CD4-positive, alpha-beta T cell treated with Interleukin-15 for 4 hours (primary cell): ENCODE measurements at places on chromosomes 1 and 21.
A peak's percentile ranks its signal among the peaks of the same experiment; 100 is the strongest.

DNA sequence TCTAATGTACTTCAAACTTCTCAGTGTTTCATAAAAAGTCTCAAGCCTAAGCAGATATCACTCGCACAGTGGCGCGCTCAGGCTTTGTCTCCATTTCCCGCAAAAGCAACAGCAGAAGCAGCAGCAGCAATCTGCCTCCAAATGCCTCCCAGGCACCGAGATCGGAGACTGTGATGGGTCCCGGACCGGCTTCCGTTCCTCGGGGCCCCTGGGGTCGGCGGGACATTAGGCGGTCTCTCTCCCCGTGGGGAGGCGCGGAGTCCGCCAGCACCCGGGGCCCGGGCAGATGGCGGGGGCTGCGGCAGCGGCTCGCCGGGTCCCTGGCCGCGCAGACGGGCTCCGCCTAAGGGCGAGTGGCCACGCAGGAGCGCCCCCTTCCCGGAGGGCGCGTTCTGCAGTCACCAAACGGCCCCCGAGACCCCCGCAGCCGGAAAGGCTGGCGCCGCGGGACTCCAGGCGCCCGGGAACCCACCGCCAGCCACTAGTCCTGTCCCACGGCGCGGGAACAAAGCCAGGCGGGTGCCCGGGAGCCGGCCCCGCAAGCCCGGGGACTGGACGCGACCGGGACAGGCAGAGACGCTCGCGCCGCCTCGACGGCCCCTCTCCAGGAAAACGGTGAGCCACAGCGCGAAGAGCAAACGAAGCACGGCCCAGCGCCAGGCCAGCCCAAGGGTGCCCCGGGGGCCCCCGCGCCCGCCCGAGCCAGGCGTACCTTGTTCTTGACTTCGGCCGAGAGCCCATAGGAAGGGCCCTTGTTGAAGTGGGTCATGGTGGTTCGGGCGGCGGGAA is 590 bp downstream of the CNN3 start:
- no peak for DNase-seq

GRCh38 chr1:218164111-218164929 is 120.8 kb upstream of the RRP15 start:
- DNase-seq: no peak

DNA sequence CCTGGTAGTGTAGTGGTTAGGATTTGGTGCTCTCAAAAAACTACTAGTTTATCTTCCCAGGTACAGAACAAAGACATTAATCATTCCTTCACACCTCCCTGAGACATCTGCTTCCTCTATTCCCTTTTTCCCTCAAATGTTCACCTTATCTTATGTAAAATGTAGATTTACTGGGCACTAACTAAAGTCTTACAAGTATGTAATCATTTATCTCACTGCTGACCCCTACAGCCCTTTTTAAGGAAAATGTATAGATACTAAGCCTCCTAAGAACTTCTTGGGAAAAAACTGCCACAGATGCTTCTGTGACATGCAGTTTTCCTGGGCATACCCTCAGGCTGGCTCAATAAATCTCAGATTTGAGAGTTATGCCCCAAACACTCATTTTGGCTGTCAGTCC is 50.8 kb upstream of the NEK7 start:
- DNase-seq: no peak

DNA sequence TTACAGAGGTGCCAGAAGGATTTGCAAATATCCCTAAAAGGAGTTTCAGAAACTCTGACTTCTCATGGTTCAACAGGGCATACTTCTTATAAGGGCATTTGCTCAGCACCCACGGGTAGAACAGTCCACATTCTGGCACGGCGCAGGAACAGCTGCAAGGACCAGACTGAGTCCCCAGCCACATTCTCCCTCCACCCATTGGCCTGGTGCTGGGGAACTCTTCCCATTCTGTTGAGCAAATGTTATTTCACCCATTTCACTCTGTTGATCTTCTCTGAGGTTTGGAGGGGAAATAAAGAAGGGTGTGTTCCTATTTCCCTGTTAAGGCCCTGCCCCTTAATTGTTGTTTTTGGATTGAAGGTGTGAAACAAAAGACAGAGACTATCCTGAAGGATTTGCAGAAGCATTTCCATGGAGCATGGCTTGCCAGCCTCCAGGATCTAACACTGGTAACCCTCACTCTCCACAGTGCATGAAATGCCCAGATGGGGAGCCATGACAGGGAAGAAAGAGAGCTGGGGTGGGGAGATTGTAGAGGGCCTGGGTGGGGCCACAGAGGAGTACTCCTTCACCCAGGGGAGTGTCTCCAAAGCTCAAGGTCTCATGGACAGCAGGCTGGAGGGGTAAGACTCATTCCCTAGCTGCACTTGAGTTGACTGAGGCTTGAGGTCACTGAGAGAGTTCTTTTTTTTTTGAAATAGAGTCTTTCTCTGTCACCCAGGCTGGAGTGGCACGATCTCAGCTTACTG is 35.0 kb downstream of the INAVA start:
- DNase-seq: no peak

DNA sequence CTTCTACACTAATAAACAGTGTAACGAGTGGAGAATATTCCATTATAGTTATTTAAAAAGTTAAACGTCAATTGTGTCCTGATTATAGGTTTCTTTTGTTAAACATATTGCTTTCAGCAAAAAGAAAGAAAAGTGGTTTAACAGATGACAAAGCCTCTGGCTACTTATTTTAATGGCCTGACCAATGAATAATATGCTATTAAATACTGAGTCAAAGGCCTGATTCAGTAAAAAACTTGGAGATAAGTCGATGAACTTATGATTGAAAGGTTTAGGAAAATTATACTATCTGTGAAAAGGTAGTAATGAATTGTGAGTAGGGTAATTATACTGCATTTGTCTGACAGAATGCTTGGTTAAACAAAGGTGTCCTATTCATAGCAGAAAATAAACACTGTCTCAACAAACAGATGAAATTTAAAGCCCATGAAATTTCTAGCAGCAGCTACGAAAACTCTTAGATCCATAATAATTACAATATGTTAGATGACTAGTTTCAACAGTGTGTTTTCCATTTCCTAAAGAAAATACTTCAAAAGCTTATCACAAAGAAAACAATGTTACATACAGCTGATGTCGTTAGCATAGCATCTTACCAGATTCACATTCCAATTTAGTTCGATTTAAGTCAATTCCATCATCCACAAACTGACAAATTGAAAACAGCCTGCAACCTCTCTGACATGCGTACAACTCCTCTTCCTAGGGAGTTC is 6.2 kb downstream of the TMEM59 start:
- DNase-seq: no peak

GRCh38 chr1:241702442-241703373 is 50.6 kb downstream of the WDR64 start:
- DNase-seq: no peak

- peak; percentile 81 for DNase-seq
These were observed 2.8 kb downstream of the S100A6 start for GRCh38 chr1:153532769-153533599.

DNA sequence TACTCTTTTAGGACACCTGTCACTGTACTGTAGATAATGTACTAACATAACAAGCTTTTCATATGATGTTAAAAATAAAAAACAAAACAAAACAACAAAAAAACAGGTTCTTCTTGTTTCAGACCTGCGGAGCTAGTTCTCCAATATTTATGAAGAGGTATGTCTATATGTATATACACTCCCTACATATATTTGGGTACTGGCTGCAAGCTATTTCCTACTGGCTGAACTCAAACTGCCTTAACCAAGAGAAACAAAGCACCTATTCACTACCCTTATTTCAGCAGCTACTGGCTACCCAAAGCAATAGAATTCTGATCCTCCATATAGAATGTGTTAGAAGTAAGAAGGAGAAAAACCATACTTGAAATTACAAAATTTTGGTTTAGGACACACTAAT is 73.5 kb downstream of the ABL2 start:
- no peak for DNase-seq

- no peak for DNase-seq
These were observed 4.8 kb downstream of the CTH start for GRCh38 chr1:70415882-70416281.

GRCh38 chr21:36917471-36918158 is 48.9 kb downstream of the HLCS start:
- no peak for DNase-seq

DNA sequence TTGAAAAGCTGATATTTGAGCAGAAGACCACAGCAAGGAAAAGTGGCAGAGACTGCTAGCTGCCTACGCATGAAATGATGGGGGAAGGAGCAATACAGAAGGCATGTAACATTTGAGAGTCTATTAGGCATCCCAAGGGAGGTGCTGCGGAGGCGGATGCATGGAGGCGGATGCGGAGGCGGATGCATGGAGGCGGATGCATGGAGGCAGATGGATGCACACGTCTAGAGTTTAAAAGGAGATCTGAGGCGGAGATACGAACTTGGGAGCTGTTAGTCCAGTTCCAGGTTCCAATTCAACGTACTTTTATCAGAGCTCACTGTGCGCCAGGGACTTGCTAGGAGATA is 744 bp upstream of the DDX20 start:
- DNase-seq: no peak

DNA sequence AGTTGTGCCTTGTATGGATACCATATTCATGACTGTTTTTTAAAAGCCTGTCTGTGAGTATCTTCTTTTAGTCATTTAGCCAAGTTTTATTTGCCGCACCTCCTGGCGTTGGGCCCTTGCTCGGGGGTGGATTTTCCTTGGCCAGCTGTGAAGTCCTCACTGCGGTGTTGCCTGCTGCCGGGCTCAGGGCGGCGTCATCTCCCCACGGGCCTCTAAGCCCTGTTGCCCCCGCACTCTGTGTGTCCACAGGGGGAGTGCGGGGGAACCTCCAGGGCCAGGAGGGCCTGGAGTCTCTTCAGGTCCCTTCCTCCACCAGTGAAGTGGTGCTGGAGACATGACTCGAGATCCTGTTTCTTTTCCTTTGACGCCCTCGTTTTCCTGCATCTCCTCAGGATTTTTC is 65.8 kb upstream of the DIP2A start:
- DNase-seq: no peak

- no peak for DNase-seq
These were observed 1.1 kb upstream of the BACE2 start for GRCh38 chr21:41166884-41167283.

DNA sequence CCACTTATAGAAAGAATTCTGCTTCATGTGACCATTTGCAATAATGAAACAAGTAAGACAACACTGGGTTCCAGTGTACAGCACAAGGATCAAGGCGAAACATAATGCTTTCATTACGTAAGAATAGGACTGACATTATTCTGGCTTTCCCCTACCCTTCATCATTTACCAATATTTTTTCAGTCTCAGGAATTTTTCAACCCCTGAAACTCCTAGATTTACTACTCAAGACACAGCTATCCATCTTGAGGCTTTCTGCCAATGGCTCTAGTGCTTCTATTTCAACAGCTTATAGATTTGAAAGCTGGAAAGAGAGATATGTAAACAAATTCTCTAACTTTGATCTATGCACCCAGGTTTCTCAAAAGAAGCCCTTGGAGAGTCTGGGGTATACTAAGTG is 48.4 kb downstream of the WLS start:
- no peak for DNase-seq

DNA sequence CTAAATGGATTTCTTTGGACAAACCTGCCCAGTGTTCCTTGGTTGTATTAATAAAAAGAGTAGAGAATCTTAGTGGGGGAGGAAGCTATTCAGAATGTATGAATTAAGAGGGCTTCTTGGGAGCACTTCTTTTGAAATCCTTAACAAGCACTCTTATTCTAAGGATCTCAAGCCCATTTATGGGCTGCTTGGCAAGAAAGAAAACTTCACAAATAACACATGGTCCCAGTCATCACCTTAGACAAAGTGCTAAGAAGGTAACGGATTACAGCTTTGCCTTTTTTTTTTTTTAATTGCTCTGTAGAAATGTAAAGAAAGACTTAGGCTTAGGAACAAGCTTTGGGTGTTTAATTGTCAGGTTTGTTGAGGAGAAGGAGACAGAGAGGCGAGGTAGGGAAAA is 76.6 kb upstream of the IPO9 start:
- no peak for DNase-seq

DNA sequence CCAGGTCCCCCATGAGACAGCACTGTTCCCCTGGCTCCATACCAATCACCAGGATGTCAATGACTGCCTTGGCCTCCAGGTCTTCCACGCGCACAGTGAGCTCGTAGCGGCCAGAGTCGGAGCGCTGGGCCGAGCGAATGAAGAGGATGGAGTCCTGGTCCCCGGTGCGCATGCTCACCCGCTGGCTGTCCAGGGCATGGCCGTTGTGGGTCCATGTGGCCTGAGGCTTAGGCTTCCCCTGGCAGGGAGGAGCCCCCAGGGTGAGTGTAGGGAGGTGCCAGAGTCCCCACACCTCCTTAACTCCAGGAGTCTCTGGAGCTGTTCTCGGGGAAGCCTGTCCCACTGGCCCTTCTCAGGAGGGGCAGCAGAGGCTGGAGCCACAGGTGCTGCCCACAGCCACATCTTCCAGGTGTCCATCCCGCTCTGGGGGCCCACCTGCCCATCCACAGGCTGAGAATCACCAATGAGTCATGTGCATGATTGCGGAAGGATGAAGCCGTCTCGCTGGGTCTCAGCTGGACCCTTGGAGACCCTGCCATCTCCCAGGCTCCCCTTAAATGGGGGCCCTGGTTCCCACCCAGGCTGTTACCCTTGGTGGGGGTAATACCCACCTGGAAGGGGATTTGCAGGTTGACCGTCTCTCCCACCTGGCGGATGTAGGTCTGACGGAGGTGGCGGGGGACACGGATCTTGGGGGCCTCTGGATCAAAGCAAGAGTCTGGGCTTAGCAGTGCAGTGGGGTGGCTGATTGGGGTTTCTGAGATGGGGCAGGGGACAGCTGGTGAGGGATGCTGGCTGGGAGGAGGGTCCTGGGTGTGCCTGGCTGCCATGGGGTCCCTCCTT is 4.1 kb downstream of the MYBPH start:
- DNase-seq: no peak

DNA sequence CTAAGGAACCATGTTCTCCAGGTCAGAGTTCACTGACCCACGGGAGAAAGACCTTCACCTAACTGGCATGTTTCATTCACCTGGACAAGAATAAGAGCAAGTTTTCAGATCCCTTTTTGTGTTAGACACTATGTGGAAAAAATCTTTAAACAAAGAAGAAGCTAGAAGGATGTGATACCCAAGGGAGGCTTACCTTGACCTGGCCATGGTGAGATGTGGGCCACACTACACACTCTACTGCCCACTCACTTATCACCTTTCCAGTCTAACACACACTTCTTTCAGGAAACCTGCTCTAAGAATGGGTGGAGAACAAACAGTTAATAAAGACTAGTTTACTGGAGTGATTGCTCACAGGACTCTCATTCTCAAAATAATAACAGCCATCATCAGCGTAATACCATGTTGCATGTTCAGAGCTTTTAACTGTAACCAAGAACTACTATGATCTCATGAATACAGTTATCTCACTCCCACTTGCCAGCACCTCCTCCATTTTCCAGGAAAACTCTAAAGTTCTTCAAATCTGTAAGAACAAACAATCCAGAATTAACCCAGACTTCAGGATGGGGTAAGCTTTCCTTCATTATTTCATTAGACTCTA is 1.4 kb downstream of the RGS8 start:
- DNase-seq: no peak

GRCh38 chr1:111484391-111485026 is 10.7 kb downstream of the C1orf162 start:
- no peak for DNase-seq
